ENCODE measurements at places on chromosomes 1 and 21. TPM values are rescaled to one million over a fixed set of nuclear protein-coding genes. Genes with fewer than 3 reads are reported as not detected.

DNA sequence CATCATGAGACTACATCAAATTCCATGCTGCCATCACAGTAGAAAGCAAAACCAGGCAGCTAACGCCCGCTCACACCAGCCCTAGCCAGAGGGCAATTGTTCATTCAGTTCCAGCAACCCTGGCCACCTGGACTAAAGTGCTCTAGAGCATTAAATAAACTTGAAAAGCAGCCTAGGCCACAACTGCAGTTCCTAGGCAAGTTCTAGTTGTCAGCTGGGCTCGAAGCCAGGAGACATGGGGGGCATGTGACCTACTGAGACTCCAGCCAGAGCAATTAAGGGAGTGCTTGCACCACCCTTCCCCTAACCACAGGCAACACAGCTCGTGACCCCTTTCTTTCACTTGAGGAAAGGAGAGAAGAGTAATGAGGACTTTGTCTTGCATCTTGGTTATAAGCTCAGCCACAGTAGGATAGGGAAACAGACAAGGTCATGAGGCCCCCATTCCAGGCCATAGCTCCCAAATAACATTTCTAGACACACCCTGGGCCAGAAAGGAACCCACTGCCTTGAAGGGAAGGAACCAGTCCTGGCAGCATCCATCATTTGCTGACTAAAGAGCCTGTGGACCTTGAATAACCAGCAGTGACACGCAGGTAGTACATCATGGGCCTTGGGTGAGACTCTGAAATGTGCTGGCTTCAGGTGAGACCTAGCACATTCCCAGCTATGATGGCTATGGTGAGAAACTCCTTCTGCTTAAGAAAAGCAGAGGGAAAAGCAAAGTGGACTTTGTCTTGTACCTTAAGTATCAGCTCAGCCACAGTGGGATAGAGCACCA lies 77.0 kb downstream of the ZZZ3 start:
- peak; percentile 98 for DNase-seq

GRCh38 chr1:154344977-154345837 lies 19.9 kb downstream of the ATP8B2 start:
- DNase-seq: peak; percentile 35

DNA sequence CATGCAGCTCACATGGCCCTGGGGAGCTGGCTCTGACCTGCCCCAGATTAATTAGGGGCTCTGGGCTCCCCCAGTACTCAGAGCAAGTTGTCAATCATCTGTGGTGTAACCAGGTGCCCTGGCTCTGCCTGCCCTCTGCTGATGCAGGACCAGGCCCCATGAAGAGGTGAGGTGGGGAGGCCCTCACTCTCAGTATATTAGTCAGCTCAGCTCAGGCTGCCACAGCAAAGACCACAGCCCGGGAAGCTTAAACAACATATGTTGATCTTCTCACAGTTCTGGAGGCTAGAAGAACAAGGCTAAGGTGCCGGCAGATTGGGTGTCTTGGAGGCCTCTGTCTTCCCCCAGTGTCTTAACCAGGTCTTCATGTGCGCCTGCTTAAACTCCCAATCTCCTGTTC lies 66.5 kb downstream of the FCRL5 start:
- no peak for DNase-seq

GRCh38 chr1:157103268-157103667 lies 3.7 kb upstream of the ETV3L start:
- DNase-seq: no peak

KAZN gene
- 0.49 TPM for total RNA-seq

DNA sequence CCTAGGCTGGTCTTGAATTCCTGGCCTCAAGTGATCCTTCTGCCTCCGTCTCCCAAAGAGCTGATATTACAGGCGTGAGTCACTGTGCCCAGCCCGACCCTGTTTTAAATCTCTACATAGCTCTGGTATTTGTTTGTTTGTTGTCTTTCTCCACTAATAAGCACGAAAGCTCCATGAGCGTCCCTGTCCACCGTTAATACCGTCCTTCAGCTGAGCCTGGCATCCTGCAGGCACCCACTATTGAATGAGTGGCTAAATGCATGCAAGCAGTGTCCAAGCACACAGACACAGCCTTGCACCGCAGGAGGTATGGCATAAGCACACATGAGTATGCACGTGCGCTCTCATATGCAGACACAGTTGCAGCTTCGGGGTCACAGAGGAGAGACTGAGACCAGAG lies 4.5 kb upstream of the COL16A1 start:
- DNase-seq: no peak

LIN28A gene
- total RNA-seq: not detected

ADAMTSL4 gene
- total RNA-seq: 1.1 TPM

GRCh38 chr1:207218512-207219362 lies 102.7 kb upstream of the CD55 start:
- DNase-seq: no peak

LCE2C gene
- not detected for total RNA-seq

DNA sequence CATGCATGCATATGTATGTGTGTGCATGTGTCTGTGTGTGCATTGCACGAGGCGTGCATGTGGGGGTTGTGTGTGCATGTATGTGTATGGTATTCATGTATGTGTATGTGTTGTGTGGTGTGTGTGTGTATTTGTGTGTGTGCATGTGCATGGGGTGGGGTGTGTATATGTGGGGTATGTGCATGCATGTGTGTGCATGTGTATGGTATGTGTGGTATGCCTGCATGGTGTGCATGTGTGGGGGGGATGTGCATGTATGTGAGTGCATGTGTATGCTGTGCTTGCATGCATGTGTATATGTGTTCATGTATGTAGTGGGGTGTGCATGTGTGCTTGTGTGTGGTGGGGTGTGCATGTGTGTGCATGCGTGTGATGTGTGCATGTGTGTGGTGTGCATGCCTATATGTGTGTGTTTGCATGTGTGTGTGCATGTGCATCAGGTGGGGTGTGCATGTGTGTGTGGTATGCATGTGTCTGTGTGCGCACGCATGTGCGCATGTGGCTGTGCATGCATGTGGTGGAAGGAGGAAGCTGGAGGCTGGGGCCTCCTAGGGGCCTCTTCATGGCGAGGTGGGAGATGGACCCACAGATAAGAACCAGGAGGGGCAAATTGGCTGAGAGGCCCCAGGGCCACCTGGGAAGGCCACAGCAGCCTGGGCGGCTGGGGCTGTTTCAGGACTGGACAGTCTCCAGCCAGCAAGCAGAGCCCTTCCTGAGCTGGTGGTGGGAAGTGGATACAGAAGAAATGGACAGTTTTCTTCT lies 35.9 kb upstream of the ARF1 start:
- no peak for DNase-seq

KCNK2 gene
- total RNA-seq: 8.0 TPM

- no peak for DNase-seq
Measured at GRCh38 chr1:210490781-210491180, 162.1 kb downstream of the HHAT start.

GRCh38 chr1:206955476-206956451 lies 9.5 kb upstream of the PIGR start:
- DNase-seq: no peak

DNA sequence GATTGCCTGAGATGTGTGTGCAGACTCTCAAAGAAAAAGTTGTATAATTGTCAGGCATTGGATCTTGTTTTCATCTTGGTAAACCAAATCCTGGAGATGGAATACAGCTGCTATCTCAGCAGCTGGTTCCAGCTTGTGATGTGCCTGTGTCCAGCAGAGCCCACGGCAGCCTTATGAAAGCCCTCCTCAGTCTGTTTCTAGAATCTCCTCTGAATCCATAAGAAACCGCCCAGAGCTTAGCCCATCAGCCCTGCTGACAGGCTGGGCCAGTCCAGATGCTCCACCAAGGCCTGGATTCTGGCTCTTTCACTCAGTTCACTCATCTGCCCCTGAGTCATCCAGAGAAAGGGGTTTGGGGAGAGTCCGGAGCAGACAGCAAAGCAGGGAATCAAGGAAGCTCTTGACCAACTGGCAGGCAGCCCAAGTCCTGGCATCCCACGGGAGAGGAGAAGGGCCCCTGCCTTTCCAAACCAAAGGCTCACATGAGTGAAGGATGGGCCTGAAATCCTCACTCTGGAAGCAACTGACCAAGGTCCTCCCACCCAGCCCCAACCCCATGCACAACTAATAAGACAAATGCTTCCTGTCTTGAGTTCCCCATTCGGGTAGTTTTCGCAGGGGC lies 45.7 kb downstream of the NAV1 start:
- peak; percentile 90 for DNase-seq

GRCh38 chr1:9822490-9822889 lies 1.3 kb downstream of the CLSTN1 start:
- DNase-seq: no peak

- no peak for DNase-seq
Measured at GRCh38 chr1:50658459-50659076, 235.3 kb upstream of the DMRTA2 start.

Data from RPMI7951 (cell line).